CD4-positive, alpha-beta T cell treated with Interleukin-12 subunit alpha and Interleukin-12 subunit beta, for 1 hour (primary cell): ENCODE measurements at places on chromosomes 1 and 21.
A peak's percentile ranks its signal among the peaks of the same experiment; 100 is the strongest.

- no peak for DNase-seq
Observed at GRCh38 chr1:66025188-66025587, 232.5 kb downstream of the PDE4B start.

DNA sequence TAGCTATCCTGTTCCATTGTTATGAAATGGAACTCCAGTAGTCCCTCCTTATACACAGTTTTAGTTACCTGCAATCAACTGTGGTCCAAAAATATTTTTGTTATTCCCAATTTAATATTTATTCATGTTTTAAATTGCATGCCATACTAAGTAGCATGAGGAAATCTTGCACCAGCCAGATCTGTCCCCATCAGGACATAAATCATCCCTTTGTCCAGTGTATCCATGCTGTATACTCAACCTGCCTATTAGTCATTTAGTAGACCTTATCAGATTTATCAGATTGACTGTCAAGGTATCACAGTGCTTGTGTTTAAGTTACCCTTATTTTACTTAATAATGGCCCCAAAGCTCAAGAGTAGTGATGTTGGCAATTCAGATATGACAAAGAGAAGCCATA lies 207.9 kb upstream of the DMRTA2 start:
- DNase-seq: no peak

- no peak for DNase-seq
Observed at GRCh38 chr1:82421782-82422181, 621.0 kb downstream of the ADGRL2 start.

DNA sequence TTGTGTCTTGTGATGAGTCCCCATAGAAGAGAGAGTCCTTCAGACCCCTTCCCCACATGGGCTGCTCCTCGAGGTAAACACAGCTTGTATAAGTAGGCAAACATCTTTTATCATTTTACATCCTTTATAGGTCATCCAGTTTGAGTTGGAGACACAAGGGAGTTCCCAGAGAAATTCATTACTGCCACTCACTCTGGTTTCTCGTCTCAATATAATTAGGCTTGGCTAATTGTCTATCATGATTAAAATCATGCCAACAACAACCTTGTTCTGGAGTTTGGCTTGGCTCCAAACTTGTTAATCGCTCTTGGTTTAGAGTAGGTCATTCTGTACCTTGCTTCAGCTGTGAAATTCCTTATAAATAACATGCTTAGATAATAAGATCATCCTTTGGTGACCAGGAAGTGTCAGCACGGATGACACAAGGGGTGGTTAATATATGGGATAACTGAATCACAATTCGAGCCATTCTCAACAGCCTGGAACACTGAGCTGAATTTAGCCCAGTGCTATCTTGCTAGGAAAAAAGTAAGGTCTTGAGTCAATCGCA lies 70.7 kb upstream of the DAB1 start:
- DNase-seq: no peak

DNA sequence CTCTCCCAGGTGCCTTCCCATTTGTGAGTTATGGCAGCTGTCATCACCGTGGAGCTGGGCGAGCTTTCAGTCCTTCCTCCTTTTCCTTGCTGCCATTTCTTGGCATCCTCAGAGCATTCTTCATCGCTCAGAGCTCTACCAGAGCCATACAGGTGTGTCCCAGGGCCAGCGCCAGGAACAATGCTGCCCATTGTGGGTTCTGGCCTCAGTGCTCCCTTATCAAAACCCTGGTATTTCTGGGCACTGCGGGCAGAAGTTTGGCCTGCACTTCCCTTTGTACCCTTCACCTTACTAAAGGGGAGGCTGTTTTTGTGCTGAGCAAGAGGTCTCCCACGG lies 28.5 kb downstream of the RASSF5 start:
- no peak for DNase-seq

GRCh38 chr1:233005703-233006102 lies 55.3 kb downstream of the NTPCR start:
- no peak for DNase-seq

DNA sequence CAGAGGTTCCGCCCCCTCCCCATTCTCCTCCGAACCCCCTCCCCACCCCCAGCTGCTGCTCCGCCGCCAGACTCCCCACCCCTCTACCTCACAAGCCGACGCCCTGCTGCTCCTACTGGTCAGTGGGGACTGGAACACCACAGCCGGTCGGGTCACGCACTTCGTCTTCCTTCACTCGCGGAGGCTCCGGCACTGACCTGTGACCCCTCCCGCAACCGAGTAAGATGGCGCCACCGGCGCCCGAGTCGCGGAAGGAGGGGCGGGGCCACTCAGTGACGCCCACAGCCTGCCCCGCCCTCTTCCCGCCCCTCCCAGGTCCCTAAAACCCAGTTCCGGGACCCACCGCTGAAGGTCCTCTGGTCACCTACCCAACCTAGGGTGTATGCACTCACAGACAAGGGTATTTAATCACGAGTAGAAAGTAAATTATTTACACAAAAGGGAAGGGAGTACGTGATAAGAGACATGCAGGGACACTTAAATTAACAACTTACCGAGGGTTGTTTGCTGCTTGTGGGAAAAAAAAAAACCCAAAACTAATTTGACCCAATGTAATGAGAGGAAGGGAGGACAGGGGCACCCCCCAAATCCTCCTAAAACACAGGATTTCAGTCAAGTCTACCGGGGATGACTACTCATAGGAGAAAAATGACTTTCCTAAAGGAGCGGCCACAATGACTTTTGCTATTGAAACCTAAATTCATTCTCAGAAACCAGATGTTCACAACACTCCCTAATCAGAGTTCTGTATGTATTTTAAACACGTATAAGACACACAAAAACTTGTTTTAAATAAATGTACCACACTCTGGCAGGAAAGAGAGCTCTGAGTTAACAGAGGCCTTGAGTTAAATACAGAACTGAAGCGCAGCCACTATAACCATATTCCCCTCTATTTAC lies at the start of gene RIT1:
TSS of gene RIT1 (minus strand) at position 194 of the 900 bp plus-strand sequence. CDS start 588 bp downstream, outside the sequence.
- peak; percentile 89 for DNase-seq

DNA sequence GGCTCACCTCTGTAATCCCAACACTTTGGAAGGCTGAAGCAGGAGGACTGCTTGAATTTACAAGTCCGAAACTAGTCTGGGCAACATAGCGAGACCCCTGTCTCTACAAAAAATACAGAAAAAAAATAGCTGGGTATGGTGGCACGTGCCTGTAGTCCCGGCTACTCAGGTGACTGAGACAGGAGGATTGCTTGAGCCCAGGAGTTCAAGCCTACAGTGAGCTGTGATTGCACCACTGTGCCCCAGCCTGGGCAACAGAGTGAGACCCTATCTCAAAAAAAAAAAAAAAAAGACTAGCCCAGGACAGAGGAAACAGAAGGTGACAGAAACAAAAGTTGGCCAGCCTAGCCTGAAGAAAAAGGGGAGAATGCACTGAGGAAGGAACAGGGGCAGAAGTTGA lies 21.2 kb downstream of the ARMH1 start:
- no peak for DNase-seq

DNA sequence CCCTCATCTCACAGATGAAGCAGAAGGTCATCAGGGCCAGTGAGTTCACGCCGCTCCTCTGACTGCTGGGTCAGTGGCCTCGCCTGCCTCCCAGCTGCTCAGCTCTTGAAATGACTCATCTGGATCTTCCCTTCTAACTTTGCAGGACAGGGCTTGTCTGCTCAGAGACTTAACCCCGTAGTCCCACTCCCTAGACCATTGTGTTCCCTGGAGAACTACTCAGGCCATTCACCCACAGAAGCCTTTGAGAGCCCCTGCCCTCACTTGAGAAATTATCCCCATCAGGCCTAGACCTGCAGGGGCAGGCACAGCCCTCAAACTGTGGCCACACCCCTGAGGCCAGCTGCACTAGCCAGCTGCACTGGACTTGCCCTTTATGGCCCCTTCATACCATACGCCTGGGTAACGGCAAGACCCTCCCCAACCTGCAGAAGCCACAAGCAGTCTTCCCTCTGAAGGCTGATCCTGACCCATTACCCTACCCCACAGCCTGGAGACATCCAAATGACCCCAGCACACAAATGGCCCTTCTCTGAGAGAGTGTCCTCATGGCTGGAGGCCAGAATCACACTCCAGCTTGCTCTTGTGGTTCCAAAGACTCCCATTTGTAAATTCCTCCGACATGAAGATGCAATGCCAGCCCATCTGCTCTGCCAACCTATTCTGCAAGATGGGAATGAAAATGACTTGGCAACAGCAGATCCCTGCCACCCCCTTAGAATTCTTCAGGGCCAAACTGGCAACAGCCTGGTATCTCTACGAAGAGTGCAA lies 33.2 kb downstream of the RCSD1 start:
- no peak for DNase-seq

DNA sequence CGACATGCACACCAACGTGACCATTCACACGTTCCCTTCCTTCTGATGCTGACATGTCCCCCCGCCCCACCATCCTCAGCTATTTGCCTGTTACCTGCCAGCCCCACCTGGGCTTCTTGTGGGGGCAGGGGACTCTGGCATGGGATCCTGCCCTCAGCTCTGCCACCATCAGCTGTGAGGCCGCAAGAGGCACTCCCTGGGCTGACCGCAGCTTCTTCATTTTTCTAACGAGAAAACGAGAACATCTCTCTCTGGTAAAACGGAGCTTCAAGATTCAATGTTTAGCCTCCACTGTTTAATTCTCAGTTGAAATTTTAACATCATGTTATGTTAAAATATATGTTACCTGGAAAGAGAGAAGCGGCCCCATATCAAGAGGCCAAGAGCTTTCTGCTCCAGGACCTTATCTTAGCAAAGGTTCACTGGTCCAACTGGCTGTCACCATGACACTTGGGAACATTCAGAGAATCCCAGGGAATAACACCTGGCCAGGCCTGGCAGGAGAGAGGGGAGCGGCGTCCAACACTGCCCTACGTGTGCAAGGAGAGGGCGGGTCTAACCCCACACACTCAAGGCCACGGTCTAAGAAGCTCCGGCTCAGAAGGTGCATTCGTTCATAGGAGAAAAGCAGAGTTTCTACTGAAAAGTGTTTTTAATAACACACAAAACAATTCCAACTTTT lies 51.3 kb downstream of the HLCS start:
- DNase-seq: no peak

- DNase-seq: no peak
Observed at GRCh38 chr21:31888936-31889371, 16.1 kb downstream of the HUNK start.

DNA sequence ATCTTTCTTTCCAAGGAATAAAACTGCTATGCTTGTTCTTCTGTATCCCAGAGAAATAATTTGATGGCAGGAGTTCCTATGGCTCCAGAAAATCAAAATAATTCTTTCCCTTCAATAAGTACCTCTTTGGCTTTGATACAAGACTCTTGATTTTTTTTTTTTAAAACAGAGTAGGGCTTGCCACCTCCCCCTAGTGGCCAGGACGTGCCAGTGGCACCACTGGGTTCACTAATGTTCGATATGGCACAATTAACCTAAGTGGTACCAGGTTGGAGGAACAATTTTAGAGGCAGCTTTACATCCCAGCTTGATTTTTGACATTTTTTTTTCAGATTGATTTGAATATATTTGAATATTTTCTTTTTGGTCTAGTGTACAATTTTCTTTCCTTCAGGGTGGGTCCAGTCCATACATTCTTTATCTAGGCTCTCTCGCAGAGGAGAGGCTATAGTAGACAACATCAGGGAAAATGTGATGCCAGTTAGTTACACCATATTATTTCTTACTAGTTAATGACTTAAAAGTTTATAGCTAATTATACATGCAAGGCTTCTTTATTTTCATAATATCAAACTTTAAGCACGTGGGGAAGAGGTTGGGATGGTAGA lies 330.9 kb downstream of the S1PR1 start:
- DNase-seq: peak; percentile 43

- no peak for DNase-seq
Observed at GRCh38 chr1:65264197-65264929, 45.0 kb upstream of the DNAJC6 start.

GRCh38 chr1:206967096-206967849 lies 3.0 kb downstream of the FCAMR start:
- peak; percentile 10 for DNase-seq

DNA sequence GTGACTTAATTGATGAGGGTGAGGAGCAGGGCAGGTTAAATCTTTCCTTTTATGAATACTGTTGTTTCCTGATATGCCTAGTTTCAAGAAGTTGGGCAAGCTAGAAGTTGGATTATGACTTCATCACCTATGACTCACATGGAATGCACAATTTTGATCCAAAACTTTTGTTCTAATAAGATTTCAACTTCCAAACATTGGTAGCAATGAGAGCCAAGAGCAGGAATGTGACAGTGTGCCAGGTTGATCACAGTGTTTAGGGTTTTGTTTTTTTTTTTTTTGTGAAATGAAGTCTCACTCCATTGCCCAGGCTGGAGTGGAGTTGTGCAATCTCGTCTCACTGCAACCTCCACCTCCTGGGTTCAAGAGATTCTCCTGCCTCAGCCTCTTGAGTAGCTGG lies 349.4 kb downstream of the DUSP10 start:
- no peak for DNase-seq

DNA sequence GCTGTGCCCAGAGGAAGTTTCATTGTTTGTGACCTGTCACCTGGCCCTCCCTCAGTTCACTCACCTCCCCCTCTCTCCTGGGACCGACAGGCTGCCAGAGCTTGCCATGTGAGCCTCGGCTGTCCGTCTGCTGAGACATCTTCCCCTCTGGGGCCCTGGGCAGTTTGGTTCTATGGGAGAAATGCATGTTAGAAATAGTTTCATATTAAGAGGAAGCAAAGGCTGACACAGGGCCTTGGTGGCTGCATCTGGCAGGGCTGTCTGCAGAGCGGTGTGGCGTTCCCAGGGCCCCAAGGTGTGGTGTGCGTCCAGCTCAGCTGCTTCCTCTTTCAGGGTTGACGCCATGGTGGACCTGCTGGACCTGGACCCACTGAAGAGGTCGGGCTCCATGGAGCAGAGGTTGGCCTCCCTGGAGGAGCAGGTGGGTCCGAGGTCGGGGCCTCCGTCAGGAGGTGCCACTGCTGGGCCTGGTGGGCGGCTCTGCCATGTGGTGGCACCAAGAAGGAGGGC lies 31.9 kb upstream of the LRRC3 start:
- DNase-seq: no peak

- no peak for DNase-seq
Observed at GRCh38 chr1:22248746-22249145, 105.8 kb upstream of the WNT4 start.

GRCh38 chr1:54497338-54497737 lies 50.7 kb upstream of the ACOT11 start:
- DNase-seq: no peak

DNA sequence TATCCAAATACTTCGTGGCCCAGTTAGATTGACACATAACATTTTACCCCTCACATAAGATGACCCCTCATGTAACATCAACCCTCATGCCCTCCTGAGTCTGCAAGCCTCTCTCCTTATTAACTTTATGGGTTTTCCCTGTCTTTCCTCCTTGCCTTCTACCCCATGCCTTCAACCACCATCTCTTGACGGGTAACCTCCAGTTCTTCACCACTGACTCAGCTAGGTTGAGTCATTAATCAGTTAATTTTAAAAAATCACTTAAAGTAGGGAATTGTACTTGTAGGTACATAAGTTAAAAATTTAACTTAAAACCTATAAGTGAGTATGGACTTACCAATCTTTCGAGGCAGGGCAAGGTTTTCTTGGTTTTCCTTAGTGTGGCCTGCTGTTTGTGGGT lies 330.7 kb downstream of the CAMTA1 start:
- DNase-seq: no peak

- peak; percentile 24 for DNase-seq
Observed at GRCh38 chr1:179295164-179295755, 1.7 kb downstream of the SOAT1 start.
